ENCODE measurements at places on chromosomes 13 and 19. TPM values are rescaled to one million over a fixed set of nuclear protein-coding genes. Genes with fewer than 3 reads are reported as not detected.

- peak; percentile 48 for DNase-seq
These were observed 172.7 kb downstream of the UQCRFS1 start for GRCh38 chr19:29040292-29040691.

DNA sequence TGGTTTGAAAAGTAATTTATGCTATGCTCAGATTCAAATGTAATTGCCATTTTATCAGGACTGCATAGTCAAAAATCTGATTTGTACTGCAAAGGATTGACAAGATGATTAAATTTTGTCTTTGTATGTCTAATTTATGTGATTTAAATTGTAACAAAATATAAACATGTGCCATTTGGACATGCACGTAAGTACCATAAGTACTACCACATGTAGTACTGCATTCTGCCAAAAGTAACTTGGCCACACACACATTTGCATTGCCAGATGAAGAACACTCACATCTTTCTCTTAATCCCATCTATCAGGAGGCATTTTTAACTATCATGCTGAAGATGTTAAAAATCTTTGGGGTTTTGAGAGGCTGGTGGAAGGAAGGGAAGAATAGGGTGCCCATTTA is 133.3 kb downstream of the KLF12 start:
- no peak for DNase-seq

- no peak for DNase-seq
These were observed 14.7 kb downstream of the HCN2 start for GRCh38 chr19:604355-604754.

ZNF541 gene
- total RNA-seq = 0.40 TPM

GRK1 gene
- total RNA-seq = 17.9 TPM

Measured in thyroid gland (tissue), 4 donors.